Stimulated activated naive CD8-positive, alpha-beta T cell treated with anti-CD3 and anti-CD28 coated beads, Interleukin-15, amount 100 ng/mL, for 72 hours (primary cell): ENCODE measurements at places on chromosomes 2 and 18.
A peak's percentile ranks its signal among the peaks of the same experiment; 100 is the strongest.

DNA sequence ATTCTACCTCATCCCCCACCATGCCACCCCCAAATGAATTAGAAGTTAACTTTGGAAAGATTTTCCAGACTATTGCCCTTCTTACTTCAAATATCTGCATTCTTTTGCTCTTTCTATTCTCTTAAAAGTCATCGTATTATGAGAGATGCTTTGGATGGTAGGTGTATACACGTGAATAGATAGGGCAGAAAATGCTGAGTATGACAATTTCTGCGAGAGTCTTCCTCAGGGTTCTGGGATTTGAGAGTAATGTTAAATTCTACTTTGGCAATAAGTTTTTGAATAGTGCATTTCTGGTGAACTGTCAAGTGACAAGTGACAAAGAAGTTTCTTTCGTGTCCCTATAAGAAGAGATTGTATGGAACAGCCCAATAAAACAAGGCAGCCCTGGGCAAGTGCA, 137.6 kb upstream of the DSEL start:
- DNase-seq = no peak

GRCh38 chr18:48785091-48785614, 165.6 kb downstream of the SMAD7 start:
- no peak for DNase-seq

DNA sequence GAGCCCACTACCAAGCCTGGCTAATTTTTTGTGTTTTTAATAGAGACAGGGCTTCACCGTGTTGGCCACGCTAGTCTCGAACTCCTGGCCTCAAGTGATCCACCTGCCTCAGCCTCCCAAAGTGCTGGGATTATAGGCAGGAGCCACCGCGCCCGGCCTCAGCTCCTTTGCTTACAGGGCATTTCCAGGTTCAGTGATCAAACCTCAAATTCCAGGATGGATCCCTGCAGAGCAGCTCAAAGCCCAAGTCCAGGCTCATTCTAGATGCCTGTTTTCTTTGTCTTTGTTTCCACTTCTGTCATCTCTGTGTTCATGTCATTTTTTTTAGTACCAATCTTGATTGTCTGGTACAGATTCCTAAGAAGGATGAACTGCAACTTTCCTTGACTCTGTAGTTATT, 41.9 kb downstream of the TNFRSF11A start:
- DNase-seq = no peak

DNA sequence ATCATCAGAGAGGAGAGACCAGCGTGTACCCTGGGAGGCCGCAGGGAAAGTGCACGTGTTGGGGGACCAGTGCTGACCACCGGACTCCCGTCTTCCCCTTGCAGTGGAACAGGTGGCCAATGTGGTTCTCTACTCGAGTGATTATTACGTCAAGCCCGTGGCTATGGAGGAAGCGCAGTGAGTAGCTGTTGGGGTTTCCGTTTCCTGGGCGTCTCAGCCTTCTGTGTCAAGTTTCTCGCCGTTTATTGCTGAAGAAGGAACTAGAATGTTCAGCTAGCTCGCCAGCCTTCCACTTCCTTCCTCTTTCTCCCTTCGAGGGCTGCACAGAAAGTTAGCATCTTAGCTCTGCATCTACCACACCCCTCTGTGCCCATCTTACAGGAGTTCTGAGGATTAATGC, 22.8 kb upstream of the DGKD start:
- peak; percentile 53 for DNase-seq

DNA sequence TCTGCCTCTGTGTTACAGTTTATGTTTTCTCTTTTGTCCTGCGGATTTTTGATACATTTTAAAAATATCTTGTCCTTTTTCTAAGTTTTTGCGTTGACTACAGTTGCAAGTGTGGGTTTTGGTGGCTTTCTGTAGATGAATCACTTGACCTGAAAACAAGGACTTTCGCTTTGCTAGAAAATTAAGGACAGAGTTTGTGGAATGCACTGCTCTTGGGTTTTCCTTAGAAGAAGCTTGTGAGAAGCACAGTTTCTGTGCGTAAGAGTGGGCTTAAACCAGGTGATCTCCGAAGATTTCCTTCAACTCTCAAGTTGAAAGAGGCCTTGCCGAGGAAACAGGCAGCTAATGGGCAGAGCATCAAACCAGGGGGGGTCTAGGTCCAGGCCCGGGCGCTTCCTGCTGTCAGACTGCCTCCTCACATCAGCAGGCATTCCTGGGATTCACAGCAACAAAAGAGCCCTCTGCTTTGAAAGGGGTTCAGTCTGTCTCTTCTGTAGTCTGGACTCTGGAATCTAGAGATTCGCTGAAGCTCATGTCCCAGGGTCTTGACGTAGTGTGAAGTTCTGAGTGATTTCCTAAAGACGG, 17.3 kb downstream of the NCK2 start:
- no peak for DNase-seq

- DNase-seq = no peak
Measured at GRCh38 chr2:195848119-195848899, 191.3 kb downstream of the SLC39A10 start.

DNA sequence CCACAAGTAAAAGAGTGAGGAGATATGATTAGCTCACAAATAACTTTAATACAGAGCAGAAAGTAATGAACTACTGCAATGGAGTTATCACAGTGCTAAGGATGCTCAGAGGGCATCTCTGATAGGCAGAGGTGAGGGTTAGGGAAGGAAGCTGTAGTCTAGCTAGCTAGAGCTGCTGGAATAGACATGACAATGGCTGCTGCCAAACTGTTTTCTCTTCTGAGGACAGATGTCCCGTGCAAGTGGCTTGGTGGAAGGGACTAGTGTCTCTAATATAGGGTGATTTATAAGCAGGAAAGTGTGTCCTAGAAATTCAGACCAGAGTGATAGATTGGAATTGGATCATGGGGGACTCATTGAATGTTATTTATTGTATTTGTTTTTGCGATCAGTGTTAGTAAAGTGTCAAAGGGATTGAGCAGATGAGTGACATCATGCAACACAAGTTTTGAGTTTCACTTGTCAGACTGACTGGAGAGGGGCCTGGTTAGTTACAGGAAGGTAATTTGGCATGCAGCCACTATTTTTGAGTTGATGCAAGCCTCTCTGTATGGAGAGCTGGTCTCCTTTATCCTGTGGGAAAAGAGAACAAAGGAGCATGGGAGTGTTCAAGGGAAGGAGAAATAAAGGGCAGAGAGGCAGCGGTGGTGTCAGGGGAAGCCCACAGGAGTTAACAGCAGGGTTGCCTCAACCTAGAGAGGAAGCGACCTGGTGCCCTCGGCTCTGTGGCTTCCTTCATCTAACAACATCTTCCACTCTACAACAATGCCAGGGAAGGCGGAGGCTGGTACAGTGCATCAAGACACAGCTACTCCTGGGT, 1.9 kb downstream of the CTLA4 start:
- peak; percentile 61 for DNase-seq

- peak; percentile 53 for DNase-seq
Measured at GRCh38 chr2:229800997-229801754, 86.8 kb upstream of the DNER start.

GRCh38 chr2:28450901-28451565, 44.8 kb upstream of the PLB1 start:
- DNase-seq = no peak

GRCh38 chr2:24672589-24672988, 120.6 kb downstream of the PTRHD1 start:
- no peak for DNase-seq

- DNase-seq = no peak
Measured at GRCh38 chr2:200618590-200619021, 32.8 kb downstream of the AOX1 start.

- DNase-seq = no peak
Measured at GRCh38 chr2:61018318-61018755, 282 bp upstream of the PUS10 start.

DNA sequence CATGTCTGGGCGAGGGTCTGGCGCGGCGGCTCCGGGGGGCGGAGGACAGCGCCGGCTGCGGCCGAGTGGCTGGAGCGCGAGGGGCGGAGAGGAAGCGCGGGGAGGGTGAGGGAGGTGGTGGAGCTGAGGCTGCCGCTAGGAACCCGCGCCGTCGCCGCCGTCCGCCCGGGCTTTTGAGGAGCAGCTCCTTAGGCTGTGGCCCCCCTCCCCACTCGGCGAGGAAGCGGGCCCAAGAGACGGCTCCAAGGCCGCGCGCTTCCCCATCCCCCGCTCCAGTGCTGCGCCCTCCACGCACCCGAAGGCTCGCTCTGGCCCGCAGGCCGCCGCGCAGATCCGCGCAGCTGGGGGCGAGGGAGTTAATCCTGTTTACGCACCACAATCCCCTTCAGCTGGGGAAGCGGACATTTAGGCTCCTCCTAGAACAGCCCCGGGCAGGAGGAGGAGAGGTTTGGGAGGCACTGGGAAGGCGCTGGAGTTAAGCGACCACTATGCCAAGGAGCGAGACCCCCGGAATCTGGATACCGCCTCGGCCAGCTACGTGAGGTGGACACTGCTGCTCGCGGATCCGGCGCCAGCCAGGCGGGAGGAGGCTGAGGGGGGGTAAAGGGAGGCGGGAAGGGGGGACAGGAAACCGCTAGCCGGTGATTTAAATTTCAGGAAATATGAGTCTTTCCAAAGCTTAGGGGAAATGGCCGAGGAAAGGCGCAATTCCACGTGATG, at the start of gene CNRIP1:
TSS of gene CNRIP1 (minus strand) at position 552 of the 720 bp plus-strand sequence. CDS start at position 3, 549 bp downstream.
- DNase-seq = no peak

- DNase-seq = peak; percentile 68
Measured at GRCh38 chr2:136116151-136116812, 1.7 kb downstream of the CXCR4 start.

DNA sequence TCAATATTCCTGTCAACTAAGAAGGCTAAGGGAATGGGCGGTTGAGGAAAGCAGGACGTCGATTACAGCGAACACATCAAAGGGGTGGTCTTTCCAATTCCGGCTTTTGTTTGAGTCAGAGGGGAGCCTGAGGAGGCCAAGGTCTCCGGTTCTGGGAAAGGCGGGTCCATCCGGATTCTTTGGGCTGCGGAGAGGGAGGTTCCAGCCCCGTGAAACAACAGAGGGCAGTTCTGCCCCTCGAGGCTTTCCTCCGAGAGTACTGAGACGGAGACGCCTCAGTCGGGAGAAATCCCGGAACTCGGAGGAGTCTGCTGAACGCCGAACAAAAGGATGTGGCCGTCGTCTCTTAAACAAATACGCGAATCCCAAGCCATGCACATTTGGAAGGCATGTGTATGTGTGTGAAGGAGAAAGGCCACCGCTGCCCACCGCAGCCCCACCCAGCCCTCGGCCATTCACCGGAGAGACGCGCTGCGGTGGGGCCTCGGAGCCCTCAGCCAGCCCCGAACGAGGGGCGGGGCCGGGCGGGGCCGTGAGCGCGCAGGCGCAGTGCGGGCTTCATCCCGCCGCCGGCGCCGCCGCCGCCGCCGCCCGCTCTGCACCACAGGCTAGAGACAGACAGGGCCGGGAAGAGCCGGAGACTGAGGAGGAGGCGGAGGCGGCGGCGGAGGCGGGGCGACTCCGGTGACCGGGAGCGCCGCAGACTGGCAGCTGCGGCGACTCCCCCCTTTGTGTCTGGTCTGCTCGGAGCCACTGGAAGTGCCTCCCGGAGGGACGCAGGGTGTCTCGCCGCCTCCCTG, at the start of gene BMPR2:
TSS of gene BMPR2 (plus strand) at position 719 of the 800 bp plus-strand sequence. CDS start 1,148 bp downstream, outside the sequence.
- DNase-seq = peak; percentile 84

- DNase-seq = no peak
Measured at GRCh38 chr2:114468343-114468742, 25.9 kb downstream of the DPP10 start.

- DNase-seq = peak; percentile 28
Measured at GRCh38 chr18:3596637-3597384, 146.8 kb downstream of the TGIF1 start.

DNA sequence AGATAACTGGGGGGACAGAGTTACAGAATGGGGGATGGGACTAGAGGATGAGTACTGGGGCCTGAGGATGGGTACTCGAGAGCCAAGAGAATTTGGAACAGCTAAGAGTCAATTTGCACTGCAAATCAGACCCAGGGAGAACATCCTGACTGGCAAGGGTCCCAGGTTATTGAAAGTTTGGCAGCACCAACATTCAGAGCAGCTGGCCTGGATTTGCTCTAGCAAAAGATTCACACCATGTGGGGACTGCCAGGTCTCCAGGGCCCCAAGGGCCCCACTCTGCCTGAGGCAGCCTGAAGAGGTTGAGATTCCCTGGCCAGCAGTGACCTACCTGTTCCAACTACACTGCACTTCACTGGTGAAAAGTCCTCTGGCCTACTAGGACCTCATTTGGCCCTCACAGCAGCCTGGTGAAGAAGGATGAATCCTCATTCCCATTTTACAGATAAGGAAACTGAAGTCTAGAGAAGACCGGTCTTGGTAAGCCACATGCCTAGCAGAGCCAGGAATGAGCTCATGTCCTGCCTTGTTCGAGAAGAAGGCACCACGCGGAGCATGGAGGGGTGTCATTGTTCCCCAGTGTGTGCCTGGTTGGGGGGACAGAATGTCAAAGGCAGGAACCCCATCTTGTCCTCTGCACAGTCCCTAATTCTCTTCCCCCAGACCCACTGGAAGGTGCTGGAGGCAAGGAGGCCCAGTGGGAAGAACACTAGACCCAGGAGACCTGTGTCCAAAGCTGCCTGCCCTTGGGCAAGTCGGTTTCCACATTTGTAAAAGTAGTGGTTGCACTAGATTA, 258.6 kb downstream of the TNS1 start:
- no peak for DNase-seq

DNA sequence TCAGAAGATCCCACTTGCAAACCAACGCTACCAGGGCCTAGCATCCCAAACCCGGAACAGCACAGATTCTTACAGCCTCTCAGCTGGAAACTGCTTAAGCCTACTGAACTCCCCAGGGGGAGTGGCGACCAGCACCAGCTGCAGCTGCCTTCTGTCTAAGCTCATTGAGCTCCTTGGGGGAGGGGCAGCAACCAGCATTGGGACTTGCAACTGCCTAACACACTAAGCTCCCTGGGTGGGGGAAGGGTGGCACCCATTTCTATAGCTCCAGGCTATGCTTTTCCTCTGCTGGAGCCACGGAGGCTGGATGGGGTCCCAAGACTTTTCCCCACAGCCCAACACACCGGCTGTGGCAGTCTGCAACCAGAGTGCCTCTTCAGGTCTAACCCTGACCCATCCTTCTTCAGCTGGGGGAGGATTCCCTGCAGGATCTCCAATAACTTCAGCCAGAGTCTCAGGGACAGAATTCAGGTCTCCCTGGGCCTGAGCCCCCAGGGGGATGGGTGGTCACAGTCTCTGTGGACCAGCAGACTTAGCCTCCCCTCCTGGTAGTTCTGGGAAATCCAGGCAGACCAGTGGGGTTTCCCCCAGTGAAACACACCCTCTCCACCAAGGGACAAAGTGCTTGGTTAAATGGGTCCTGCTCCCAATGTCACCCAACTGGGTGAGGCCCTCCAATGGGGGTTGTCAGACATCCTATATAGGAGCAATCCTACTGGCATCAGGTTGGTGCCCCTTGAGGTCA, 45.9 kb upstream of the ITGA4 start:
- no peak for DNase-seq
